AG08396 (cell line): ENCODE measurements at places on chromosomes 11 and 22.

GRCh38 chr22:49779211-49779610 lies 48.5 kb downstream of the BRD1 start:
- no peak for DNase-seq

DNA sequence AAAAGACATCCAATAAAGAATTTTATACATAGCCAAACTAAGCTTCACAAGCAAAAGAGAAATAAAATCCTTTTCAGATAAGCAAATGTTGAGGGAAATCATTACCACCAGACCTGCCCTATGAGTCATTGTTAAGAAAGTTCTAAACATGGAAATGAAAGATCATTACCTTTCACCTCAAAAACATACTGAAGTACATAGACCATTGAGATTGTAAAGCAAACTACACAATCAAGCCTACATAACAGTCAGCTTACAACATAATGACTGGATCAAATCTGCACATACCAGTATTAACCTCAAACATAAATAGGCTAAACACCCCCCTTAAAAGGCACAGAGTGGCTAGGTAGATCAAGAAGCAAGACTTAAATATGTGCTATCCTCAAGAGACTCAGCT lies 501.0 kb upstream of the LUZP2 start:
- DNase-seq, result no peak

GRCh38 chr11:57936050-57936418 lies 87.6 kb upstream of the OR9Q1 start:
- DNase-seq, result no peak

- no peak for DNase-seq
Measured at GRCh38 chr11:12118949-12119348, 8.6 kb downstream of the MICAL2 start.

- DNase-seq, result no peak
Measured at GRCh38 chr11:70095541-70096252, 17.6 kb downstream of the ANO1 start.

DNA sequence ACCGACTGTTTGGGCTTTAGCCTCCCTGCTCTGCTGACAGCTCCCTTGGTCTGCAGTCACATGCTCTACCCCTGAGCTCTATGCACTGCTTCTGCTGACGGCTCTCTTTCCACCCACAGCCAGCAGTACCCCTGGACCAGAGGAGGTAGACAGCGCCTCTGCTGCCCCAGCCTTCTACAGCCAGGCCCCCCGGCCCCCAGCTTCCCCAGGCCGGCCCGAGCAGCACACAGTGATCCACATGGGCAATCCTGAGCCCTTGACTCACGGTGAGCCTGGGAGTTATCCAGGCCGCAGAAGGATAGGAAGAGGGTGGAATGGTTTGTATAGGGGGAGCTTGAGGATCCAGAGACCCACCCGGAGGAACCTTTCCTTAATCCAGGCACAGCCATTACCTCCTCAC lies 2.8 kb downstream of the ZFPL1 start:
- DNase-seq, result no peak

DNA sequence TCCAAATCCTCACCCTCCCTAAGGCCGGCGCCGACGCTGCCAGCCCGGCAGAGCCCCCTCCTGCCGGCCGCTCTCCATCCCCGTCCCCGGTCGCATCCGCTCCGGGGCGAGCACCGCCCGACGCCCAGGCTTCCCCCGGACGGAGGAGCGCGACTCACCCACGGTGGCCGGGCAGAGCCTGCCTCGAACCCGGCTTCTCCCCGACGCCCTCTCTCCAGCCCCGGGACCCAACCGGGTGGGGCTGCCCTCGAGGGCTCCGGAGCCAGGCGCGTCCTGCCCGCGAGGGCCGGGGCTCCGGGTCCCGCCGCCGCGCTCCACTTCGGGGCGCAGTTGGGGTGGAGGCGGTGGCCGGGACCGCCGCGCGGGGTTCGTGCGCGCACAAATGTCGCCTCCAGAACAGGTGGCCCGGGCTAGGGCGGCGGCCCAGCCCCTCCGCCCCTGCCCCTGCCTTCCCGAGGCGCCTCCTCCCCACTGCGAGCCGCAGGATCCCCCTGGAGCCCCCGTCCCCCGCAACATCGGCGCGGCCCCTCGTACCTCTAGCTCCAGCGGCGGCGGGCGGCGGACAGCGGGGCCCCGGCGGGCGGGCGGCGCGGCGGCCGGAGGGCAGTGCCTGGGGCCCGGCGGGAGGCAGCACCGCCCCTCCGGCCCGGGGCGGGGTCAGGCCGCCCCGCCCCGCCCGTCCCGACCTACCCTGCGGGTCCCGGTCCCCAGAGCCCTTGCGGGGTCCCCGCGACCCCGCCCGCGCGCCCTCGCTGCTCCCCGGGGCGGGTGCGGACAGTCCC lies at the start of gene A4GALT:
A4GALT (minus strand) TSS at position 608 of the 782 bp plus-strand sequence. CDS start 26,919 bp downstream, outside the sequence.
- DNase-seq, result peak; percentile 85

- DNase-seq, result no peak
Measured at GRCh38 chr11:86416494-86416893, 41.8 kb downstream of the CCDC81 start.
